ENCODE measurements at places on chromosomes 12 and 14.

DNA sequence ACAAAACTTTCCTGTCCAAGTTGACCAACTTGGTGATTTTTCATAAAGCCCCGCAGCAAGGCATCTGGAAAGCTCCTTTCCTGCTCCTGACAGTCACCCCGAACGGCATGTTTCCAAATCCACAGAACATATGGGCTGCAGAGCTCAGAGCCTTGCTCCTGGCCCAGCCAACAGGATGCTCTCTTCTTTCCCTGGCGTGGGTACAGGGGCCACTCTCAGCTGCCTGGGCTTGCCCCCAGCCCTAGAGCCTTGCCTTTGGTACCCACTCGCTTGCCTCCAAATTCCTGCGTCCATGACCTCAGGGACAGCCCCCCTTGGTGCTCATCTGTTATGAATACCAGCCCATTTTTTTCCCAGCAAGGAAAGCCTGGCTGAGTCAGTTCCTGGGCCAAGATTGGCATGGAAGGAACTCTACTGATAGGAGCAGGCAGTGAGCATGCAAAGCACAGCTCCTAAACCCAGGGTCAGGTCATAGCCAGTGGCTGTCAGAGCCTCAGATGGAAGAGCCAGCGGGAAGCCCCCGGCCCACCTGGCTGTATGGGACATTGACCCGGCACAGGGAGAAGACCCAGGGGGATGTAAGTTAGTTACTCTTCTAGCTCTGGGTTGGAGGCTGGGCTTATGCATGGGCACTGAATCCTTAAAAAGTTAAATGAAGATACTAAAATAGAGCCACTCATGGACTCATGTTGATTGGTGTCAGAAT, 105.3 kb upstream of the RTL1 start:
- DNase-seq: no peak

DNA sequence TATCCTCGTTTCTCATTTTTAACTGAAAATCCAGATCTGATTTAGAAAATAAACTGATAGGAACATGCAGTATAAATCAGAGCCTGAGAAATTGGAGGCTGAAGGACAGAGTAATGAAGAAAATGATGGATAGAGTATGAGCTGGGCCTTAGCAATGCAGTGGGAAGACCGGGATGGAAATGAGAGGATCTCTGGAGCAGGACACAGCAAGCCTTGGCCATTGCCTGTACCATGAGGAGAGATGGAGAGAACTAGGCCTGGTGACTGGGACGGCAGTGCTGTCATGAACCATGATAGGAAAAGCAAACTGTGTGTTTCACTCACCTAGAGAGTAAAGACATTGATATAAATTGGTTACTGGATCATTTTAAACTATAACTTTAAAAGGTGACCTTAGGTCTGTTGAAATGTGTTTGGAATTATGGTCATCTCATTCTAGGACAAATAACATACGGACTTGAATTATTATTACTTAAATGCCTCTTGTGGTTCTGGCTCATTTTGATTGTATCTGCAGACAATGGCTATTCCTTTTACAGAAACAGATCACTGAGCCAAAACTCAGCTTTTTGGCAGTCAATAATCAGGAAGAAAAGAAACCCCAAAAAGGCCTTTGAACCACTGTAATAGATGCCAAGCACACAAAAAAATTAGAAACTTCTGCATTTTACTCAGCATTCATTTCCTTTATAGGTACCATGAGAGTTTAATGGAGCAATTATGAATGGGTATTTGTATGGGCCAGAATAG, 251.9 kb upstream of the PRKD1 start:
- DNase-seq: no peak

DNA sequence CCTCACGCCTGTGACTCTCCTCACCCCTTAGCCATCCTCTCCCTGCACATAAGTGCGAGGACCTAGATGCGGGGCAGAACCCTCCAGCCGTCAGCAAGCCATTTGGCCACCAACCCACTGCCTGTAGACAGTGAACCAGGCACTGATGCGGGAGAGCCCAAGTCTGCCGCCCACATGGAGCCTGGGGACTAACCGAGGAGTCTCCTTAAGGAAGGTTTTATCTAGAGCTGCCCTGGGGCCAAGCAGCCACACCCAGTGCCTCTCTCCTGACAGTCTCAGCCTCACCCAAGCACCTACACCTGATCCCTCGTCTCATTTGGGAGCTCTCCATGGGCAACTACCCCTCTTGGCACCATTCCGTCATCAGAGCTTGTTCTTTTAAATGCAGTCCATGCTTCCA, 72.7 kb downstream of the CHGA start:
- no peak for DNase-seq

- DNase-seq: no peak
Observed at GRCh38 chr14:50123062-50123461, 6.7 kb upstream of the VCPKMT start.

DNA sequence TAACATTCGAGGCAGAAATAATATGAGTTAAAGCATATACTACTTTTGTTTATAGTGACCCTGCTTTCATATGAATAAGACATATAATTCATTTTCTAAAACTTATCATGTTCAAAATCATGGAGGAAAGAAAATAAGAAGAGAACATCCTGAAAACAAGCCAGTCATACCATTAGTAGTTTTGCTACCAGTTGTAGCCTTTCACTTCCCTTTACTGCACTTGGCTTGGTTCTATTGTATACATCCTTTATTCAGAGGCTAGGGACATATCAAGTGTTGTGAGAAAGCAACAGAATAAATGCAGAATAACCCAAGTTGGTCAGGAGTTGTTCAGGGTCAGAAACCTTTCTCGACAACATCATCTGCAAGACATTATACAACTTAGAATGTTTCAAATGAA, 598.7 kb downstream of the SOX5 start:
- no peak for DNase-seq

GRCh38 chr14:104135904-104136471, 2.4 kb upstream of the KIF26A start:
- DNase-seq: no peak

- no peak for DNase-seq
Observed at GRCh38 chr12:97535582-97535981, 73.0 kb downstream of the RMST start.

DNA sequence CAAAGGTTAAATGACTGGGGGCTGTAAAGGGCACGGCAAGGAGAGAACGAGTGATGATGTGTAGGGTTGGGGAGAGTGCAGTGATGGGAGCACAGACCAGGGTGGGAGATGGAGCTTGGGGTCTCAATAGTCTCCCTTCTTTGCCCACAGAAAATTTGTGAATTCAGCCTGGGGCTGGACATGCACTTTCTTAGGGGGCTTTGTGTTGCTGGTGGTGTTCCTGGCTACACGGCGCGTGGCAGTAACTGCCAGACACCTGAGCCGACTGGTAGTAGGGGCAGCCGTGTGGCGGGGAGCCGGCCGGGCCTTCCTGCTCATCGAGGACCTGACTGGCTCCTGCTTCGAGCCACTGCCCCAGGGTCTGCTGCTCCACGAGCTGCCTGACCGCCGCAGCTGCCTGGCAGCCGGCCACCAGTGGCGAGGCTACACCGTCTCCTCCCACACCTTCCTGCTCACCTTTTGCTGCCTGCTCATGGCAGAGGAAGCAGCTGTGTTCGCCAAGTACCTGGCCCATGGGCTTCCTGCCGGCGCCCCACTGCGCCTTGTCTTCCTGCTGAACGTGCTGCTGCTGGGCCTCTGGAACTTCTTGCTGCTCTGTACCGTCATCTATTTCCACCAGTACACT, 1.7 kb downstream of the FITM1 start:
- DNase-seq: no peak

DNA sequence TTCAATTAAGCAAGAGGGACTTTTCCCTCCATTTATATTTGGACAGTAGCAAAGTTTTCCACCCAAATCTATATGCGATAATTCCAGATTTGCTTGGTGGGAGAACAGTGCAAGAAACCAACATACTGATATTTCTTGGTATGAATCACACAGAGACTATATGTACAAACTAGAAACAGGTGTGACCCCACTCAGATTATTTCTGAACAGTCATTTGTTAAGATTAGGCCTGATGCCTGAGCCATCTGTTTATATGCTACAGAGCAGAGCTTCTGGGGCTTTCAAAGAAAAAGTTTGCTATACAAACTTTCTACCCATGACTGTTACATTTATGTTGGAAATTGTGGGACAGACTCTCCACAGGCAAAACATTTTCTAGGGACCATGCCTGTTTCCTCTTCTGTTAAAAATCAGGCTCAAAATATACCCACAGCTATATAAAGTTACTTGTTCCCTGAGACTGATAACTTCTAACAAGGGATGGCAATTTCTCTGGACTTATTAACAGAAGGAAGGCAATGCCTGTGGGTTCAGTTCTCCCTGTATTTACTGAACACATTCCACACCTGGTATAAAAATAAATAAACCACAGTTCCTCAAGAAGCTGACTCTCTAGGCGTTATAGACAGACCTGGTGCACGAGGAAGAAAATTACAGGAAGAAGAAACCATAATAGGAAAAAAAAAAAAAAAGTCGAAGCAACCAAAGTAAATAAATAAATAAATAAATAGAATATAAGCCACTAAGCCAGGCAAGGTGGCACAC, 8.0 kb downstream of the PTPN21 start:
- no peak for DNase-seq

GRCh38 chr12:92394895-92395294, 249.2 kb upstream of the BTG1 start:
- no peak for DNase-seq

DNA sequence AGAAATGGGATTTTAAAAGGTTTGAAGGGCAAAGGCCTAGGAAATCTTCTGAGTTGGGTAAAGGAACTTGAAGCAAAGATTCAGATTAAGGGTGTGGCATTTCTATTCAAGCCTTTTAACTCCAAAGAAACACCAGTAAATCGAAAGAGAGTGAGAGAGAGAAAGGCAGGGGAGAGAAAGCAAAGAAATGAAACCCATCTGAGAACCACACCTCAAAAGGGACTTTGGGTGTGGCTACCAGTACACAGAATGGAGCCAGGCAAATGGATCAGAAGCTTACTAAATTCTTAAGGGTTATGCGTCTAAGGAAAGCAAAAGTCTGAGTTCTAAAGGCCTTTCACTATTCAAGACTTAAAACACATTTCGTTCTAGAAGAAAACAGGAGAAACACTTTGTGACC, 277.4 kb downstream of the BCL11B start:
- DNase-seq: no peak

DNA sequence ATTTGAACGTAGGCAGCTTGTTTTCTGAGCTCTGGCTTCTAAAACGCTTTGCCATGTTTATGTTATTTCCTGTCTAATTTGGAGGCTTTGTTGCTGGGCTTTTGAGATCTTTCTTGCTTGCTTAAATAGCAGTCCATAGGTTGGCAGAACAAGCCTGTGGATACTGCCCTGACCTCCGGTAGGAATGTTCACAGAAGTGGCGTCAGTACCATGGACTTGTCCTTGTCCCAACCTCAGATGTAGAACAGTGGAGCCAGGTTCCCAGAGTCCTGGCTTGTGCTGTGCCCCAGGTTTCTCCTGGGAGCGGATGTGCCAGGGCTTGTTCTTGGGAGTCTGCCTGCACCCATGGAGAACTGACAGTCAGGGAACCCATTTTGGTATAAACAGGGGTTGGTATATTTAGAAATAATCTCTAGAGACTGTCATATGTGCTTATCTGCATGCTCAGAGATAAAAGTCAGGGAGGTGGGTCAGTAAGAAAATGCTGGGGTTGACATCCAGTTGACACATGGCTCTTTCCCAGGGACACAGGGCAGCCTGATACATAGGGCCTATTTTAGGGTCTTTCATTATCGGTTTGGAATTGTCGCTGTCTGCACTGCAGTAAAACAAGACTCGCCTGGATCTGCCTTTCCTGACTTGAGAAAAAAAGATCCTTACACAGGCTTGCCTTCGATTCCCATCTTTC, 22.9 kb downstream of the CACNA1C start:
- DNase-seq: no peak

- DNase-seq: no peak
Observed at GRCh38 chr12:26090836-26091510, 33.9 kb downstream of the BHLHE41 start.

- DNase-seq: no peak
Observed at GRCh38 chr12:94831081-94831751, 172.3 kb downstream of the NDUFA12 start.

GRCh38 chr12:65656156-65656882, 168.0 kb upstream of the HMGA2 start:
- no peak for DNase-seq

DNA sequence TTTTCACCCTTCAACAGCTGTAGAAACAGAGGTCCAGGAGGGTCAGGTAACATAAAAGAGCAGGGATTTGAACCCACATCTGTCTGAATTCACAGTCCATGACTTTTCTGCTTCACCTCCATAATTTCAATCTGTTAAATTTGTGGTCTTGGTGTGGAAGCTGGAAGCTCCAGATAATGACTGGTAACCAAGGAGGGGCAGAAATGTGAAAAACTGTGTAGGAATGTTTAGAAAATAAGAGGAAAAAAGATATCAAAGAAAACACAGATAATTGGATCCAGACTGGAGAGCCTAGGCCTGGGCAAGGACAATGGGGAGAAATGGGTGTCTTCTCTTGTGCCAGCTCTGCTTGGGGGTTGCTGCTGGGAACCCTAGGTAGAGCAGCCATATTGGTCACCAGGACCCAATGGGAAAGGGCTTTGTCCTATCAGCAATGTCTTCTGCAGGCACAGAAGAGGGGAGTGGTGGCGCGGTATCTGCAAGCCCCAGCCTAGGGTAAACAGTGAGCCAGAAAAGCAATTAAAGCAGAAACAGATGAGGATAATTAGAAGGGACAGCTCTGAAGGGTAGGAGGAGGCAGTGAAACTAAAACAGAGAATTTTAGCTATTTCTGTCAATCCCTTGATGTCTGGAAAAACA, 54.3 kb upstream of the CCDC91 start:
- DNase-seq: no peak

DNA sequence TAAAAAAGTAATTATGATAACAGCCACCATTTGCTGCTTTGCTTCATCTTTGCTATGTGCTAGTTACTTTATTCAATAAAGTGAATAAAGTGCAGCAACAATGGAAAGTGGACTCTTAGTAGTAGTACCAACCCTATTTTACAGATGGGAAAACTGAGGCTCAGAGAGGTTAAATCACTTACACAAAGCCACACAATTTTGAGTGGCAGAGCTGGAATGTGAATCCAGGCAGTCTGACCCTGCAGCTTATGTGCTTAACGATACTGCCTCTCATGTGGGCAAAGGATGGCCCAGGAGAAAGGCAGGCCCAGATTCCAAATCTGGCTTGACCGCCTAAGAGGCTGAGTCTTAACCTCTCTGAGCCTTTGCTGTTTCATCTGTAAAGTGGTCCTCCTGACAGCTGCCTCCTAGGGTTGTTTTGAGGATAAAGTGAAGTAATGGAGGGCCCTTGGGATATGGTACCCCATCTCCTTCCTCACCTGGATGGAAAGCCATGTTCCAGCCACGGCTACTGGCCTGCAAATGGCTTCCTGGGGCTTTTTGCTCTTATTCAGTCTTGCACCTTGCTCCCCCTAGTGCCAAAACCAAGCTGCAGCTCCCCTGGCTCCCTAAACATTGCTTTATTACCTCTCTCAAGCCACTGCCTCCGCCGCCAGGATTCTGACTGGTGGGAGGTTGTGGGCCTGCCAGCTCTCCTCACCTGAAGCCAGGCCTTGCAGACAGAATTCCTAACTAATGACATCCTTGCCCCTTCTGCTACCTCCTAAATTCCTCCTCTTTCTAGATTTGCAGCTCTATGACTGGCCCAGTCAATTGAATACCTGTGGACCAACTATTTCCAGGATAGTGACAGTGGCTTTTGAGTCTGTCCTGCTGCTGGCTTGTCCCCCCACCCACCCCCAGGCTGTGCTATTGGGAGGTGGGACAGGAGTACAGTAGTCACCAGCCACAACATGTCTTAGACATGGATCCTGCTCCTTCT, 283.3 kb upstream of the PWP1 start:
- DNase-seq: peak; percentile 13

GRCh38 chr12:21542403-21542802, 16.3 kb downstream of the SPX start:
- DNase-seq: no peak

- no peak for DNase-seq
Observed at GRCh38 chr14:79011920-79012204, 841.7 kb downstream of the NRXN3 start.

GRCh38 chr12:72586456-72586855, 314.3 kb downstream of the TRHDE start:
- no peak for DNase-seq
